Activated B cell treated with CpG ODN at 0.5 μM for 24 hours (primary cell): ENCODE measurements at places on chromosomes 16 and 17. TPM values are rescaled to one million over a fixed set of nuclear protein-coding genes. Genes with fewer than 3 reads are reported as not detected.

The FBXO39 gene
- 0.12 and 0.22 TPM in 2 replicates for total RNA-seq

DNA sequence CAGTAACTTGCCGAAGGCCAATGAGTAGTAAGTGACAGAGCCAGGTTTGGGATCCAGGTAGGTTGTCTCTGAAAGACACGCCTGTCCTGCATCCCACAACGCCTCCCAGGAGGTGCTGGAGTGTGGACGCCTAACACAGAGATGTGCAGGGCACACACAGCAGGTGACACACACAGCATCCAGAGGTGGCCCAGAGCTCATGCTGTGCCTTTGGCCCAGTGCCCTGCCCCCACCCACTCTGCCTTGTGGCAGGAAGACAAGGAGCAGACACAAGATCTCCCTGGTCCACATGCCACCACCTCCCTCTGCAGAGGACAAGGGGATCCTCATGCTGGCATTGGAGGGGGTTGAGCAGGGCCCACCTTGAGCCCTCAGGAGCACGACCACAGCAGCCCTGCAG is 14.7 kb upstream of the STH start:
- DNase-seq, result no peak

GRCh38 chr17:50453901-50454300 is 14.8 kb downstream of the CHAD start:
- DNase-seq, result no peak

DNA sequence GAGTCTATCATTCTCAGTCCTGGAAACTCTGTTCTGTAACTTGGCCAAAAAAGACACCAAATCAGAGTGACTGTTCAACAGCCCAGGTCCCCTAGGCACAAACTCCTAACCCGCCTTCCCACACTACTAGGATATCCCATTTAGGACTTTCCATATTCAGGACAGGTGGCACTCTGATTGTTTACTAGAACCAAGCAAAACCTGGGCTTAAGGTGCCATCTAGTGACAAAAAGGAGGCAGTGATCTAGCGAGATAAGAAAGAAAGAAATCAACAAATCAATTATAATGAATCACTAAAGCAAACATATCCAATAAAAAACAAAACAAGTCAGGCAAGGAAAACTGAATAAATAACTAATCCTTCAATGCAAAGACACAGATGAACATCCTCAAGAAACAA is 203.9 kb downstream of the CEP112 start:
- no peak for DNase-seq

DNA sequence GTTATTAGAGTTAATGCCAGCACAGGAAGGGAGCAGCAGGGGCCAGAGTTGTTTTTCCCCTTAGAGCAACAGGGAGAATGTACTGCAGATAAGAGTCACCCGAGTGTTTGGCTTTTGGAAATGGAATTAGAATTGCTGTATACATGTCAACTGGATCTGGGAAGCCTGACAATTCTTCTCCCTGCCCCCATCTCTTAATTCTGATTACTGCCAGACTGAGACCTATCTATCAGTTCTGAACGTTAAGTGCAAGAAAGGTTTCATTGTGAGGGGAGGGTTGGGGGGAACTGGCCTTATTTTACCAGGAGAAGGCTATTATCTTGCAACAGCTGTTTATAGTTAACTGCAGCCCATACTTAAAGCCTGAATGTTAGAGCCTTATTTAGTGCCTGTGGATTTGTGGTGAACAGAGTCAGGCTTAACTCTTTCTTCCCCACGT is 424.5 kb upstream of the CDH11 start:
- no peak for DNase-seq

DNA sequence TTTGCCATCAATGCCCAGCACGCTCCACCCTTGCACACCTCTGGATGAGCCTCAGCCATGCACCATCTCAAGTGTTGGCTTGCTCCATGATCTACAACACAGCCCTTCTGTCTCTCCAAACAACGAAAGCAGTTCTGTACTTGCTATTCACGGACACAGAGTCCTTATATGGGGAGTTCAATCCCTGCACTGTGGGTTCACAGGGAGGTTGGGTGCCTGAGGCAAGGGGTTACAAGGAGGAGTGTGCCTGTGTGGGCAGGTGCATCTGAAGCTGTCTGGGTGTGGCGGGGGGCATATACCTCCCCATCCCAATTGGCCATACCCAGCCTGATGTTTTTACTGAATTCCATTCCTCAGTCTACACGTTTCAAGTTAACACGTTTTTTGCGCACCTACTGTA is 5.6 kb downstream of the RUNDC3A start:
- DNase-seq, result no peak

- DNase-seq, result no peak
These were observed 515.8 kb upstream of the SALL1 start for GRCh38 chr16:51666821-51667220.

The KRT23 gene
- not detected in 2 replicates for total RNA-seq

DNA sequence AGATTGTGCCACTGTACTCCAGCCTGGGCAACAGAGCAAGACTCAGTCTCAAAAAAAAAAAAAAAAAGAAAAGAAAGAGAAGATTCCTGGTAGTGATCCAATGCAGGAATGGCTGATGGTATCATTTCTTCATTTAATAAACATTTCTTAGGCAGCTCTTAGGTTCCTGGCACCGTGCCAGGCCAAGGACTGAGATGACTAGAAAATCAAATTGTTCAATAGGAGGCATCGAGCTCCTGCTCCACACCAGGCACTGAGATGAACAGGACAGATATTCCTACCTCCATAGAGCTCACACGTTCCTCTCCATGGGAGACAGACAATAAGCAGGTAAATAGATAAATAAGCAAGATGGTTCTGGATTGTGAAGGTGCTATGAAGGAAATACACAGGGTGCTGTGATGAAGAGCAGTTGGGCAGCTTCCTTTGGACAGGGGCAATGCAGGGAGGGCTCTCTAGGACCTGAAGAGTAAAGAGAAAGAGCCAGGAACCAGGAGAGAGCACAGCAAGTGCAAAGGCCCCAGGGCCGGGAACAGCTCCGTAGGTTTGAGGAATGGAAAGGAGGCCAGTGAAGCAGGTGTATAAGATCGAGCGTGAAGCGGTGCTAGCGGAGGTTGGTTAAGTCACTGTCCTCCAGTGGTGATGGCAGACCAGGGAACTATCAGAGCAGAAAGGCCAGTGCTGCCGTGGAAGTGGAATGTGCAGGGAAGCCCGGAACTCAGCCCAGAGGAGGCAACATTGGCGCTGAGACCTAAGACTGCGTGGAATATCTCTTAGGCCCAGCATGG is 26.5 kb upstream of the CRHR1 start:
- no peak for DNase-seq

DNA sequence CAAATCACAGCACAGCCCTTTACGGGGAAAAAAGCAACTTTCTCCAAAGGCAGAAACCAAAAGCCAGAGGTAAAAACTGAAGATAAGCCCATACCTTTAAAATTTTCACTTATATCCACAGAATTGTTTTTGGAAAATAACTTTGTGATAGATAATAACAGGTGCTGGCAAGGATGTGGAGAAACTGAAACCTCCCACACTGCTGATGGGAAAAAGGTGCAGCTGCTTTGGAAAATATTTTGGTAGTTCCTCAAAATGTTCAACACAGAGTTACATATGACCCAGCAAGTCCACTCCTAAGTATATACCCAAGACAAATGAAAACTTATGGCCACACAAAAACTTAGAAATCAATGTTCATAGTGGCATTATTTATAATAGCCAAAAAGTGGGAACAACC is 12.2 kb downstream of the EFTUD2 start:
- DNase-seq, result no peak

The RGS9 gene
- 3.2 TPM in 2 replicates for total RNA-seq

The WFDC1 gene
- total RNA-seq, result not detected in 2 replicates

The VWA3A gene
- 0.53 and 0.54 TPM in 2 replicates for total RNA-seq

DNA sequence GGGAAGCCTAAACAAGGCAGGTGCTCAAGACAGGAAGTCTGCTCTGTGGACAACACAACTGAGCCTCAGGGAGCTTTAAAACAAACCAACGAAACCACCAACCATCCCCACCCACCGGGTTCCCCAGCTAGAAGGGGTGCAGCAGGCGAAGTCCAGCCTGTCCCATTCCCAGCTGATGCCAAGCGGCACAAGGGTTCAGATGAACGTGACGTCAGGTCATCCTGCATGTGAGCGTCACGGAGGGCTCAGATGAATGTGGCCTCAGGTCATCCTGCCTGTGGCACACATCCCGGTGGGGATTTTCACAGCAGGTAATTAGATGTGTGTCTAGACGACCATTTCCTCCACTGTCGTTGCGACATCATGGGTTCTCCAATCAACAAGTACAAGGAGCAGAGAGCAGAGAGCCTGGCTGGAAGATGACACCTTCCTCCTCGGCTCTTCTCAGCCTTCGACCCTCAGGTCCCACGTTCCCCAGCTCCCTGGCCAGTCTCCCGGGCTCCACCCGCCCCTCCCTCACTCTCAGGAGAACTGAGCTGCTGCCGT is 246.5 kb downstream of the FOXL1 start:
- DNase-seq, result no peak

The AKAP10 gene
- 38.7 and 51.5 TPM in 2 replicates for total RNA-seq

DNA sequence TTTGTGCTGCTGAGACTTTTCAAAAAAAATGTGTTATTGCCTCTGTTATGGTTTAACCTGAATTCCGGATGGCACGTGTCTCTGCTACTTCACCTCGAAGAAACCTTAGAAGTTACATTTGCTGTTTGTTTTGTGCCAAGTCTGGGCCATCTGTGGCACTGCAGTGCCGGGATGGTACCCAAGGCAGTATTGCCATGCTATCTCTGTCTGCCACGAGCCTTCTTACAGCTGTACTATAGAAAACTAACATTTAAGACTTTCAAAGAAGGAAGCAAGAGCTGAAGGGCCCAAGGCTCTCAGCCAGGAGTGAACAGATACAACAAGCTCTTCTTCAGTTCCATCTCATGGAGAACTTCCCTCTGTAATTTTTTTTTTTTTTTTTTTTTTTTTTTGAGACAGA is 73.7 kb upstream of the NOL11 start:
- no peak for DNase-seq

- no peak for DNase-seq
These were observed 15.0 kb downstream of the ZNF232 start for GRCh38 chr17:5096731-5097100.
